T-helper 9 cell (primary cell): ENCODE measurements at places on chromosomes 2 and 18.
A peak's percentile ranks its signal among the peaks of the same experiment; 100 is the strongest.

DNA sequence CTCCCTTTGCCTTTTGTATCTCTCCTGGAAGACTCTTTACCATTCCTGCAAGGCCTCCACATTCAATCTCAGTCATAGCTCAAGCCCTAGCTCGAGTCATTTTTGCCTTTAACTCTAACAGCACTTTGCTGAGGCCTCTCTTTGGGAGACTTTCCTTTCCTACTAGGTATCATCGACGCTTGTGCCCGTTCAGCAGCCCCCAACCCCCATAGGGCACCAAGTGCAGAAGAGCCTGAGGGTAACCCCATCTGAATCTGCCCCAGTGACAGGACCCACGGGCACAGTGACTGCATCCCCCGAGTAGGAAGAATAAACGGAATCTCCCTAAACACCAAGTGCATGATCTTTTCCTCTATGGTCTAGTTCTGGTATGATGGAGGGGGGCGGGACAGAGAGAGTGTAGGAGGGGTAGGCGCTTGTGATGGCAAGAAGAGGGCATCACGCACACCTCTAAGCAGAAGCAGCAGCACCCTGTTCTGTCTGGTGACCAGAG, 66.3 kb downstream of the UXS1 start:
- DNase-seq, result no peak

- DNase-seq, result no peak
These were observed 172.1 kb downstream of the MREG start for GRCh38 chr2:215841175-215841816.

DNA sequence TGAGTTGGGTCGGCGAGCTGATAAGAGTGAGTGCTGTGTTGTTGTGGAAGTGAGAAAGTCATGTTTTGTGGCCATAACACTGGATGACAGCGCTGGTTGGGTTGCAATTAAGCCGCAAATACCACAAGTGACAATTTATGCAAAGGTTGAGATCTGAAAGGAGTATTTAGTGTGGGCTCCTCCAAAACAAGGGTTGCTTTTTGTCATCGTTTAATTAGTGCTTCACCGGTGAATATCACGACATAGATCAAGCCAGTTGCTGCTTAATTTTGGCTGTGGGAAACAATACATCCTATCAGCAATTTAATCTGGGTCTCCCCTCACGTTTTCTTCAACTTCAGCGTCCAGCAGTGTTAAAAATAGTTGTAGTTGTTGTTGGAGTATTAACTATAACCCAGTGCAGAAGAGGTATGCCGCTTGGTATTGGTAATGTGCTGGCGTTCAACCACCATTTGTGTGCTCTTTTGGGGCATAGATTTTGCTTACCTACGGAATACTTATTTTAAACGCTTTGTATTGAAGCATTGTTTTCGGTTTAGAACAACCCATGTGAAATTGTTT, 662 bp downstream of the ACVR2A start:
- no peak for DNase-seq

DNA sequence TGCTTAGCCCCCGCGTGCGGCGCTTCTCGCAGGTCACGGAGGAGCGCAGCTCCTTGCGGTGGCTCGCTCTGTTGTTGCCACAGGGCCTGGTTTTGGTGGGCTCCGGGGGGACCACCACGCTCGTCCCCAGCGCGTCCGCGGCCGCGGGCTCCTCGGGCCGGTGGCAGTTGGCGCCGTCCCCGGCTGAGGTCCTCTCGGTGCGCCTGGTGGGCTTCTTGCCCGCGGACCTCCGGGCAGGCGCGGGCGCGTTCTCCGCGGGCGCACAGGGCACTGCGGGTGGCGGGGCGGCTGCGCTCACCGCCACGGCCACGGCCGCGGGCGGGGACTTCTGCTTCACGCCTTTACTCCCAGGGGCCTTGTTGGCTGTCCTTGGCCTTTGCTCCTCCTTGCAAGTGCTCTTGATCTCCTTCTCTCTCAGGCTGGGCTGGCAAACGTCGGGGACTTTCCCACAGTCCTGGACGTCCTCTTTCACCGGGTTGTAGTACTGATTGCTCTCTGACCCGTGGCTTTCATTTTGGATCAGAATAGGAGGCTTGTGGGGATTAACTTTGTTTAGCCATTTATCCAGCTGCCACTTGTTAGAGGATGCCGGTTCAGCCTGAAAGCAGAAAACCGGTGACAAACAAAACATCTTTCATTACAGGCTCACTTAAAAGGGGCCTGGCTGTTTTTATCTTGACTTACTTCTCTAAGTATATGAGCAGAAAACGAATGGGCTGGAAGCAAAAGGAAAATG, 104.0 kb upstream of the REV1 start:
- DNase-seq, result no peak

GRCh38 chr2:144493027-144493809, 26.7 kb downstream of the ZEB2 start:
- DNase-seq, result no peak

- no peak for DNase-seq
These were observed 294.5 kb downstream of the ZNF407 start for GRCh38 chr18:74892066-74892627.

GRCh38 chr2:83378921-83379320, 1080.2 kb downstream of the SUCLG1 start:
- DNase-seq, result no peak

GRCh38 chr2:84085562-84085961, 373.5 kb downstream of the SUCLG1 start:
- DNase-seq, result no peak

GRCh38 chr2:222939979-222940378, 79.1 kb downstream of the ACSL3 start:
- DNase-seq, result no peak

GRCh38 chr2:101253013-101253702, 472 bp downstream of the CNOT11 start:
- DNase-seq, result peak; percentile 66

- DNase-seq, result no peak
These were observed 23.3 kb downstream of the SPTBN1 start for GRCh38 chr2:54479424-54479823.

DNA sequence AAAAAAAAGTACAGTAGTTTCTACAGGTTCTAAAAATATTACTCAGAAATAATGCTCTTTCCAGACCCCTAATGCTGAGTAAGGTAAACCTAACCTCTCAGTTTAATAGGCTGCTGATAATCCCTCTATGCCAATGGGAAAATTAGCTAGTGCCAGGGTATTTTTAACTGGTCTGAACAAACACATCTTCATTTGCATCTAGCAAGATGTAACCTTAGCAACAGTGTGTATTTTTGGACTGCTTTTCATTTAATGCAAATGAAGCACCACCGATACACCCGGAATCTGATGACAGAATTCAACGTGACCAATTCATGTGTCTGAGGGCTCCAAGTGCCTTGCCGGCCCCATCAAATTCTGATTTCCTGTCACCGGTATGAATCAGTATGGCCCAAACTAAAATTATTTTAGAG, 47.4 kb upstream of the CYRIA start:
- DNase-seq, result no peak
